Left lung (tissue), 14 donors: ENCODE measurements at places on chromosomes 4 and X. TPM values are rescaled to one million over a fixed set of nuclear protein-coding genes. Genes with fewer than 3 reads are reported as not detected.

DNA sequence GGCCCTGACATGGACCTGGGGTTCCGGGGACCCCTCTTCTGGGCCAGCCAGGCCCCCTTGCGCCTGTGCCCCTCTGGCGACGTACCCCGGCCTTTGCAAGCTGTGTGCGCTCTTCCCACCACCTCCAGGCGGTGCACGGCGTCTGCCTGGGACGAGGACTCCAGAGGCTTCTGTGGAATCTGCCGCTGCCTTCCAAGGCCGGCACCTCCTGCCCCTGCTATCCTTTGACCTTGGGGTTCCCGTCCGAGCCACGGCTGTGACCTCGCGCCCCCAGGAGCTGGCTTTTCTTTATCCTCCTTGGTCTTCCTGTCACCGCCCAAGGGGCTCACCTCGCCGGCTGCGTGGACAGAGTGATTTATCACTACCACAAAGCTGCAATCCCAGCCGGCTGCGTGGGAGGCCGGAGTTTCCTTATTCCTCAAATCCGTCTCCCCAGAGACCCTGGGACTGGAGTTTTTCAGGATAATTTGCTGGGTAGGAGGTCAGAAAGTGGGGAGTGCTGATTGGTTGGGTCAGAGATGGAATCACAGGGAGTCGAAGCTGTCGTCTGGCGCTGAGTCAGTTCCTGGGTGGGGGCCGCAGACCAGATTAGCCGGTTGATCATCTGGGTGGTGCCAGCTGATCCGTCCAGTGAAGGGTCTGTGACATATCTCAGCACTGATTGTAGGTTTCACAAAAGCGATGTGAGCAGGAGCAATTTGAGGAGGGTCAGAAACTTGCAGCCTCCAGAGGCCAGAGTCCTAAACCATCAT, 19.8 kb upstream of the PLCXD1 start:
- no peaks in the 10 kb centered on the region for H3K36me3 ChIP-seq

ERAS gene
- total RNA-seq, result not detected

DNA sequence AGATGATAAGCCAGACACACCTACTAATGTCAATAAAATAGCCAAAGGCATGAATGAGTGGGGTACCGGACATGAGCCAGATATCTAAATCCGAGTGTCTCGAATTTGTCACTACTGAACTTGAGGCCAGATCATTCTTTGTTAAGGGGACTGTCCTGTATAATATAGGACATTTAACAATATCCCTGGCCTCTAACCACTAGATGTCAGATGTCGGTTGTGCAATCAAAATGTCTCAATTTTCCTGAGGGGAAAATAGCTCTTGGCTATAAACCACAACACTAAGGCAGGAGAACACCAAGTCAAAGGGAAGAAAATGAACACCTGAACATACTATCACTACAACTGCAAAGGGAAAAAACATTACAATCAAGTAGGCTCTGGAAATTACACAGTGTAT, 154.5 kb downstream of the GPM6A start:
- H3K4me1 ChIP-seq, result no peaks in the 10 kb centered on the region
- H3K27ac ChIP-seq, result no peak overlapping the region
- H3K4me3 ChIP-seq, result no peak overlapping the region
- H3K27me3 ChIP-seq, result no peaks in the 10 kb centered on the region
- no peaks in the 10 kb centered on the region for H3K36me3 ChIP-seq

DNA sequence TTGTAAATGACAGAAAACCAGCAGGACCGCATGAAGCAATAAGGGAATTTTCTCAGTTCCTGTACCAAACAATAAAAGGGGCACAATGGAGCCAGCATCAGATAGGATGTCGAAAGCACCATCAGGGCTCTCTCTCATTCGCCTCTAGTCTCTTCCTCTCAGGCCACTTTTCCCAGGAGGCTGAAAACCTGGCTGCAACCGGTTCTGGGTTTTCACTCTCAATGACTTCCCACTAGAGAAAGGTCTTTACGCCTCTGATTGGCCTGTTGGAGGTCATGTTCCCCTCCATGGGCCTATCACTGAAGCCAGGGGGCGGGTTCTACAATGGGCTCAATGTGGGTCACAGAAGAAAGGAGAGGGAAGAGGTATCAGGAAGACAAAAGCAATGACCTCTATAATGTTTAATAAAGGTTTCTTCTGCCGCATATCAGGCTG, 29.3 kb downstream of the ZNF827 start:
- no peaks in the 10 kb centered on the region for H3K4me1 ChIP-seq
- peak overlapping the region; percentile 21 for H3K27ac ChIP-seq
- no peak overlapping the region for H3K4me3 ChIP-seq
- H3K36me3 ChIP-seq, result no peaks in the 10 kb centered on the region
- DNase-seq, result peak; percentile 39

- no peak overlapping the region for H3K4me3 ChIP-seq
- H3K27me3 ChIP-seq, result no peaks in the 10 kb centered on the region
- DNase-seq, result no peak
- no peak overlapping the region for H3K27ac ChIP-seq
- no peaks in the 10 kb centered on the region for H3K36me3 ChIP-seq
Observed at GRCh38 chr4:48739560-48740019, 40.5 kb downstream of the FRYL start.

DNA sequence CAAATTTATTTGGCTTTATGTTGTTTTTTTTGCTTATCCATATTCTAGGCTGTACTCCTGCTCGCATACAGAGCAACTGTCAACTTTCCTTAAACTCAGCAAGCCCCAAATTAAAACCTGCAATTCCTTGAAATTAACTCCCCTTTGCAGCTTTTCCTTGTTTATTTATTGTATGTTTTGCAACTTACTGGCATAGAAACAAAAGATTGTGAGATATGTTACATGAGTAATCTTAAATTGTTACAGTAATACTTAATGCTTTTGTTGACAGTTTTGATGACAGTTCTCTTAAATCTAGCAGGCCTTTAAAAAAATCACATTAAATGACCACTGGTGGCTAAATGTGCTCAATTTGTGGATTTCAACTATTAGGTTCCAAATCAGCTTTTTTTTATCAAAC, 4.5 kb downstream of the DDX3X start:
- H3K27me3 ChIP-seq, result no peaks in the 10 kb centered on the region
- H3K36me3 ChIP-seq, result peaks cover 4% of the 10 kb centered on the region
- H3K27ac ChIP-seq, result no peak overlapping the region
- H3K4me3 ChIP-seq, result peak overlapping the region; percentile 67
- no peak for DNase-seq

MAGEA11 gene
- not detected for total RNA-seq

DNA sequence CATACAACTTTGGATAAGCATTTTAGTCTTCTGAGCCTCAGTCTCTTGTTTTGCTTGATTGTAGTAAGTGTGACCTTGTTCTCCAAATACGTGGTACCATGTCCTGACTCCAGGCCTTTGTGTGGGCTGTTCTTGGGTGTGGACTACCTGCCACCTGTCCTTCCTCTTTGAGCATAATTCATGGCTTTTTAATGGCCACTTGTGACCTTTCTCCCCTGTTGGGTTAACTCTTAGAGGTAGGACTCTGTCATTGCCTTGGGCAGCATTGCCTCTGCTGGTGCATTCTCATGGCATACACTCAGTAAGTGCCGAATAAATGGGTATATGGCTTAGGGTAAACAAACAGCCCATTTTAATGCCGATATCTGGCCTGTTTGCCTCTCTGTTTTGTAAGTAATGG, 3.0 kb downstream of the NSD2 start:
- no peaks in the 10 kb centered on the region for H3K27me3 ChIP-seq
- no peaks in the 10 kb centered on the region for H3K36me3 ChIP-seq
- peaks cover 27% of the 10 kb centered on the region for H3K4me1 ChIP-seq
- DNase-seq, result no peak
- H3K4me3 ChIP-seq, result no peak overlapping the region
